ENCODE measurements at places on chromosomes 6 and 20.

GRCh38 chr20:17622851-17623508 is 53.1 kb downstream of the DSTN start:
- DNase-seq: no peak

DNA sequence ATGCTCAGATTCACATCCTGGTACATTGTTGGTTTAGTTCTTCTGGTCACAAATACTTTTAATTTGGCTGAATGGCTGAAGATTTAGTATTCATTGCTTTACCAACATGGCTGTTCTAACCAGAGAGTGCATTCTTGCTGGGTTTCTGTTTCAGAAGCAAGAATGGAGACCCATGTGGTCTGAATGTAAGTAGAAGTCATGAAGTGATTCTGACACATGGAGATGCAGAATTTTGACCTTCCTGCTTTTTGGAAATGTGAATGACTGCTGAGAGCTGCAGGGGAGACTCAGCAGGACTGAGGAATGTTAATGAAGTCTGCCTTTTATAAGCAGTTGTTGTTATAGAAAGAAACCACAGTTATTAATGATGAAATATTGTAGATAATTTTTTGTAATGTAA is 576.1 kb upstream of the MARCKS start:
- DNase-seq: no peak

GRCh38 chr6:13098793-13099570 is 229.4 kb downstream of the TBC1D7 start:
- no peak for DNase-seq

DNA sequence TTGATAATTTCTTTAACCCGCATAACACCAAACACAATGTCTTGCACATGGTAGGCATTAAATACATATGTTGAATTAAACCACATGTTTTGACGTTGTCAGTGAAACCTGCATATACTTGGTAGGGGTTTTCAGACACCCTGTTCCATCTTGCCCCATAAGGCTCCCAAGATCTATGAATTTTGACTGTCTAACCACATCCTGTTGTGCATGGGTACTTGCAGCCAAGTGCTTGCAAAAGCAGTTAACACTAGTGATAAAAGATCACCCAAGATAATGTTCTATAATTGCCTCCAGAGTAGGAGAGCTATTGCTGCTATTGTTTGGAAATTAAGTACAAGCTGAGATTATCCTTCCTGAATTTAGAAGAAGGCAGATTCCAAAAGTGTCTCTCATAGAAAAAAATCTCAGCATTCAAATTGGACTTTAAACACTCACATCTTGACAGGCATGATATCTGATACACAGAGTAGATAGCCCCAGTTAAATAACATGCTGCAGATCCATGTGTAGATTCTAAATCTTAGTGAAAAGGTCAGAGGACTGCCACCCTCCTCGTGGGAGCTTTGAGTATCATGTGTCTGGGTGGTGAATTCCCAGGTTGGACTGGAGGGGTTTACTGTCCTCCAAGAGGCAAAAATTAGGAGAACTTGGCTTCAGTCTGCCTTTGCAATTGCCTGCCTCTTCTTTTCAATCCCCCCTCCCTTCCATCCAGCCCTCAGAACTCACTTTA is 25.8 kb upstream of the CCN6 start:
- no peak for DNase-seq

- no peak for DNase-seq
Observed at GRCh38 chr6:128500014-128500413, 20.4 kb downstream of the PTPRK start.

- no peak for DNase-seq
Observed at GRCh38 chr6:56529594-56530191, 113.0 kb downstream of the DST start.

Data from hindlimb muscle (tissue), 1 donor.